ENCODE measurements at places on chromosomes 5 and 9. TPM values are rescaled to one million over a fixed set of nuclear protein-coding genes. Genes with fewer than 3 reads are reported as not detected.

DNA sequence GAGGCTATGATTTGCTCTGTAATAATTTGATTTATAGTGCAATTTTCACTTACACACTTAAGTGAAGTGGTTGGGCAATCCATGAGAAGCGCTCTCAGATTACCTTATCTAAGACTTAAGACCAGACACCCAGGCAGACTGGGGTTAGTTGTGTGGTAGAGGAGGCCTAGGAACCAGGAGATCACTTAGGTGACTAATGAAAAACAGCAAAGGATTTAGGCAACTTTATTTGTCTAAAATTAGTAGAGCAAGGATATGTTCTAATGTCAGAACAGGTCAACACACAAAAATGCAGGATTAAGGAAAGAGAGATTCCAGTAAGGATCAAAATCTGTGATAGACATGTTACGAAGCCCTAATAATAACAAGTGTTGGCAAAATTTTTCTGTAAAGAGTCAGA lies 913.8 kb downstream of the TLE1 start:
- no peak for DNase-seq

DNA sequence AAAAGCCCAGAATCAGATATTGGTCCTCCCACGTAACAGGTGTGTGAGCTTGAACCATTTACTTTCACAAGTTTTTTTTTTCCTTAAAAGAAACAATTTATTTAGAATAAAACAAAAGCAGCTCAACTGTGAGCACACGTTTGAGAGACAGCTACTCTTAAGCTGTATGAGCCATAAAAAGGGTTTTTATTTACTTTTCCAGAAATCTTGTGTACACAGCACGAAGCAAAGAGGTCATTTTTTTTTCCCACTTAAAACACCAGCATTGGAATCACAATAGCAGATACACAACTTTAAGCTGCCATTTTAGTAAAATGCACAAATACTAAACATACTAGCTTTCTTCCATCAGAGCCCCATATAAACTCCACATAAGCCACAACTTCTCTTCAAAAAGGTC lies 44.6 kb downstream of the JAKMIP2 start:
- DNase-seq, result no peak

- DNase-seq, result peak; percentile 13
Observed at GRCh38 chr9:96020792-96021550, 145.5 kb downstream of the ERCC6L2 start.

The RPL37 gene
- 164 TPM for total RNA-seq

GRCh38 chr9:106228861-106229260 lies 534.5 kb downstream of the TMEM38B start:
- no peak for DNase-seq

The LSM11 gene
- 5.2 TPM for total RNA-seq

DNA sequence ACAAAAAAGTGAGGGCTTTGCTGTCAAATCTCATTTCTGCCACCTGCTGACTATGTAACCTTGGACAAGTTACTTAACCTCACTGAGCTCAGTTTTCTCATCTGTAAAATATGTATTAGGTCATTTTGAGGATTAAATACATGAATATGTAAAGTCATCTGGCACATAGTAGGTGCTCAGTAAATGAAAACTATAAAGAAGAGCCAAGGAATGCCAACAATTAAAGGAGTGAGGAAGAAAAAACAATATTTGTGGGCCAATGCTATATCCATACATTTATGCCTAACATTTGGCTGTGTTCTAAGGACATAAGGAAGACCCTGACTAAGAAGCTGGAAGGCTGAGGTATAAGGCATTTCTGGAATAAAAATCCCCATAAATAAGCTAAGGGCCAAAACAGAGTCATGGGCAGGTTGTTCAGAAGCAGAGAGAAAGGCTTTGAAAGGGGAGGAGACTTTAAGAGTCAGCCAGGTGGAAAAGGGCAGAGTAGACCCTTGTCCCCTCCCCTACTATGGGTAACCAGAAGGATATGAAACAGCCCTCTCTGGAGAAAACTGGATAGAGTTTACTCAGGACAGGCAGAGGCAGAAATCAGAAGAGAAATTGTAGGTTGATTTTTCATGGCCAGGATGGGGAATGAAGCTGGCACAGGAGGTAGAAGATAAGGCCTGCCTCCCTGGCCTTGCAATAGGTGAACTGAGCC lies 47.6 kb upstream of the SIL1 start:
- no peak for DNase-seq

The CD274 gene
- total RNA-seq, result 0.33 TPM

Measured in fibroblast of the aortic adventitia (primary cell).